AG10803 (cell line): ENCODE measurements at places on chromosomes 6 and 20.

GRCh38 chr6:118317581-118318563 is 230.2 kb upstream of the PLN start:
- peak; percentile 36 for DNase-seq

DNA sequence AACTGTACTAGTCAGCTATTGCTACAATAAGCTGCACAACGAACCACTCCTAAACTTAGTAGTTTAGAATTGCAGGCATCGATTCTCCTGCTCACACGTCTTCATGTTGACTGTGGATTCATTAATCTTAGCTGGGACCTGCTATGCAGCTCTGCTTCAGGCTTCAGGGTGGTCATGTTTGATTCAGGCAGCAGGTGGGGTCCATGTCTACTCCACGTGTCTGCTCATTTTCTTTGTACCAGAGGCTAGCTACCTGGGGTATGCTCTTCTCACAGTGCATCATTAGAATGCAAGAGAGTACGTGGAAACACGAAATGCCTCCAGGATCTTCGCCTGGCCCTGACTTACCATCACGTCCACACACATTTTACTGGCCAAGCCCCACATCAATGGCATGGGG is 64.5 kb upstream of the RIN2 start:
- DNase-seq: no peak

DNA sequence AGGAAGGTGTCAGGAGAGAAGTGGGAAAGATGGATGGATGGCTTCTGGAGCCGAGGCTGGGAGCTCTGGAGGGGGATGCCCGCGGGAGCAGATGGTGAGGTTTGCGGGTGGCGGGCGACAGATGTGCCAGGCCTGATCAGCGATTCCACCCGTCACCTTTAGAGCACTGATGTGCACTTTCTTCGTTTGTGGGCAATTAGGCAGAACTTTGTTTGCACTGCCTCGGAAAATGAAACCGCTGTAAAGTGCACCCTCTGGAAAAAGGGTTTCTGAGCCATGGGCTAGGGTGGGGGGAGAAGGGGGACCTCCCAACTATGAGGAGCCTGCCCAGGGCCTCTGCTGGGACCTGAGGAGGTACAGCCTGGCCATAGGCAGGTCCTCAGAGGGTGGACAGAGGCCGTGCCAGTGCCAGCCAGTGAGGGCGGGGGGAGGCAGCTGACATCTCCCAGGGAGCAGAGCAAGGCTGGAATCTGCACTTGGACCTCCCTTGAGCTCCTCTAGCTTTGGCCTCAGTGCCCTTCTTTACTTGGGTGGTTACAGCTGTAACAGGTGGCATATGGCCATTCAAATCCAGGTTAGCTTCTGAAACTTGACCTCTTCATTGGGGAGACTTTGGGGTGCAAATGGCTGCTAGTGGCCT is 58.7 kb downstream of the CD40 start:
- DNase-seq: no peak

DNA sequence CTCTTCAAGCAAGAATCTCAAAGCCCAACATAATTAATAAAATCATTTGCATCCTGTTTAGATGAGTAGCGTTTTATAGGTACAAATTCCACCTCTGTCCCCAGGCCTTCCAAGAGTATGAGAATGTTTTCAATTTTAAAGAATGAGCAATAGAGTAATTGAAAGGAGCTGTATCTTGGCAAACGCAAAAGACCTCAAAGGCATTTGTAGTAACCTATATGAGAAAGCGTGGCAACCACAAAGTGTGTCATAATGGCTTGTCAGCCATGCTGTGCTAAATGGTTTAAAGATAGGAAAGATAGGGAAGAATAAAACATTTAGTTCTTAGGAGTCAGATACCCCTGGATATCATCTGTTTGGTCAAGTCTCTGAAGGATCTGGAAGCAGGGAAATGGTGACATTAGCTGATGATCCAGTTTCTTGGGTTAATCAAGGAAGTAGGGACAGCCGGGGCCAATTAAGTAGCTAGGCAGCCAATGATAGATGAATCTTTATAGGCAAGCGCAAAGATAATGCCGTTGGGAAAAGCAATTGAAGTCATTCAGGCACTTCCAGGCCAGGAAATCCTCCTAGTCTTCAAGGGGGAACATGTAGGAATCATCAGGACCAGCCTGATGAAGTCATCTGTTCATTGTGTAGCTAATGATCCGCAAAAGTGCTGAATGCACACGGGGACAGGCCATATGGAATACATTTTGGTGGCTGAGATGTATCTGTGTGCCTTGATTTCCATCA is 71.5 kb upstream of the ISM1 start:
- peak; percentile 33 for DNase-seq

GRCh38 chr6:8157839-8158238 is 55.5 kb upstream of the EEF1E1 start:
- no peak for DNase-seq

GRCh38 chr20:40331807-40332560 is 357.1 kb downstream of the MAFB start:
- DNase-seq: no peak

GRCh38 chr20:62560162-62560561 is 82.1 kb upstream of the SLCO4A1 start:
- DNase-seq: no peak

GRCh38 chr20:20480126-20480525 is 112.2 kb downstream of the INSM1 start:
- no peak for DNase-seq

- no peak for DNase-seq
Measured at GRCh38 chr6:150069706-150070105, 785 bp upstream of the ULBP3 start.

DNA sequence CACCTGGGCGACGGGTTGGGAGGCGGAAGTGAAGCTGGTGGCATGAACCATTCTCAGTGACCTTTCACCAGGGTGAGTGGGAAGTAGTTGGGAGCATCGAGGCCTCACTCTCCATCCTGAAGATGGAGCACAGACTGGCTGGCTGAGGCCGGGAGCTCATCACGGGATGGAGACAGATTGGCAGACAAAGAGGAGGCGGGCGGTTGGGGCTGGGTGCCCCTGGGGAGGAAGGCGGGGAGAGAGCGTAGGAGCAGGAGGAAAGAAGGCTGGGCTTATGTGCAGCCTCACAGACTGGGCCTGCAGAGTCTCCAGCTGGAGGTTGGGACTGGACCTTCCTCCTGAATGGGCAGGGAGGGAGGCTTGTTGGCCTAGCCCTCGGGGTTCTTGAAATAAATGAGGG is 44.2 kb upstream of the SCRT2 start:
- DNase-seq: no peak

- peak; percentile 25 for DNase-seq
Measured at GRCh38 chr20:43507150-43508080, at the start of gene L3MBTL1. L3MBTL1 (plus strand) TSS chr20:43507697; CDS start chr20:43513504, 5,807 bp downstream.

DNA sequence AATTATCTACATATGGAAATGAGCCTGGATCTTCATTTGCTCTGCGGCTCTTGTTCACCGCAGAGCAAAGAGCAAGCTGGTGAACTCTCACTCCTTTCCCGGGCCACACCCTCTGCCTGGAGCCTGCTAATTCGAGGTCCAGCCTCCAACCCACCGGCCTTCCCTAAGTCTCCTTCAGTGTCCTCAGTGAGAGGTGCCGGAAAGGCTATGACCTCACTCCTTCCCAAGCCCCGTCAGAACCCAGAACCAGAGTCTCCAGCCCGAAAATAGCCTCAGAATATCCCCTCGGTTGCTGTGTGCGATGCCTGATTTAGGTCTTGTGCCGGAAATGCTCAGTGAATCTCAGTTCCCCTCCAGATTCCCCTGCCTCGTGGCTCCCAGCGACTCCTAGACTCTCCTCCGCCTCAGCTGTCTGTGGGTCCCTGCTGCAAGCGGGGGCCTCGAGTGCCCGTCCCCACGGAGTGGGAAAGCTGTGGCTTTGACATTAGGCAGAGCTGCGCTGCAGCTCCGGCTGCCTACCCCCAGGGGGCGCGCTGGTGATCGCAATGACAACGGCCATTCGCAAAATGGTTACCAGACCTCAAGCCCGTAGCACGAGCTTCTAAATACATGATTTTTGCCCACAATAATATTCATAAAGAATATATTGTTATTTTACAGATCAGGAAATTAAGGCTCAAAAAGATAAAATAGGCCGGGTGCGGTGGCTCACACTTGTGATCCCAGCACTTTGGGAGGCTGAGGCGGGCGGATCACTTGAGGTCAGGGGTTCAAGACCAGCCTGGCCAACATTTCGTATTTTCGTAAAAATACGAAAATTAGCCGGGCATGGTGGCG is 4.1 kb upstream of the BNIP5 start:
- DNase-seq: peak; percentile 57

DNA sequence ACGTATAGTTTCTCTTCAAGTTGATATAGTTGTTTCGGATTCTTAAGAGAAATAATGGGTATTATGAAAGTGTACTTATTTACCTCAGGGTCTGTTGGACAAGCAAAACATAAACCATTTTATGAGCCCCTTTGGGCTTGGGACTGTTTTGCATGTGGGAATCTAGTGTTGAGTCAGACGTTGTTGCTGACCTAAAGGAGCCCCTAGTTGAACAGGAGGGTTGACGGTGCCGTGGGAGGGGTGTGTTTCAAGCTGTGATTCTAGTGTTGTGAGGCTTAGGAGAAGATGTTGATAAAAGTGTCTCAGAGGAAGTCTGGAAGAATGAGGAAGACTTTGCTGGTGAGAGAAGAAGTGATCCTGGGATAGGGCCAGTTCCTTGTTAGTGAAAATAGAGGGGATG is 140.0 kb downstream of the ARID1B start:
- no peak for DNase-seq

DNA sequence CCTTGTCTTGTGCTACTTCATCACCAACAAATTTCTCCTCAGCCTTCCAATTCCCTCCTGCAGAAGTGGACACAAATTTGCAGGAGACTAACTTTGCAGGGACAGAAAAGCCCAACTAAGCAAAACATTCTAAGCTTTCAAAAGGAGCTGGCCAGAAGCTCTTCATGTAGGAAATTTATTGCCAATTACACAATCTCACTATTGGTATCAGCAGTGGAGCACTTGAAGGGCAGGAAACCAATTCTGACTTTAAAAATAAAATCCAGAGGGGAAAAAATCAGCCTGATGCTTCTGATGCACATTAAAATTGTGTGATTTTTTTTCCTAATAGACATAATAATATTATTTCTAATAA is 193.3 kb downstream of the LY86 start:
- peak; percentile 3 for DNase-seq

GRCh38 chr6:26159357-26160273 is 72.4 kb downstream of the HFE start:
- no peak for DNase-seq

DNA sequence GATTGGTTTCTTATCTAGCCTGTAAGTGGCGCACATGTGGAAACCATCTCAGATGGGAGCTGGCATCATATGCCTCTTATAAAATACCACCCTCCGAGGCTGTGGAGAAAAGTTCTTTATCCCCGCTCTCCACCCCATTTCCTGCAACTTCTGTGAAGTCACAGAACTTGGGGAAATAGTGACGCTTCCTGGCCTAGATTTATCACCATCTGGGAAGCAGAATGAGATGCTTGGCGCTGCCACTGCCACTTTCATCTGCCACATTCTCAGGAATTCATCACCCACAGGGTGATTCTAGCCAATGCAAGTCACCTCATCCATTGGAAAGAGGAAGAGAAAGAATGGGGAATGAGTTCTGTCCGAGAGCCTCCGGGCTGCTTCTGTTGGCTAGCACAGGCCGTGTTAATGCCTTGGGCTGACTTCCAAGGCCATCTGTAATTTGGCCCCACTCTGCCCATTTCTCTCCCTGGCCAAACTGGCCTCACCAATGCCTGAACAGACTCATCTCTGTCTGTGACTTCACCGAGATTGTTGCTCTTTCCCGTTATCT is 148.8 kb upstream of the SOX4 start:
- DNase-seq: no peak

- DNase-seq: no peak
Measured at GRCh38 chr20:33320006-33320405, 37.0 kb downstream of the BPIFB1 start.

DNA sequence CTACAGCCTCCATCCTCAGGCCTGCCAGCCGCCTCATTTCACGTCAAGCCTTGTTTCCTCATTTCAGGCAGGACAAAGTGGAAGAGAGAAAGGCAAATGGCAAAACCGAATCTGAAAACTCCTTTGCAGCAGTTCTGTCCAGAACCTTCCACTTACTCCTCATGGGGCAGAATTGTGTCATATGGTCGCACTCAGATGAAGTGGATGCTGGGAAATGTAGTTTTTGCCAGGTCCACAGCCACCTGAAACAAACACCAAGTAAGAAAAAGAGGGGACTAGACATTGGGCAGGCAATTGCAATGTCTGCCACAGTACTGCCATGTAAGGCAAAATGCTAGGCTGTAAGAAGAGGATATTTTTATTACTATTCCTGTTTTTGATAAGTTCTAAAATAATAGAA is 44.9 kb downstream of the ISM1 start:
- no peak for DNase-seq

- no peak for DNase-seq
Measured at GRCh38 chr20:60877071-60877857, 374.8 kb upstream of the CDH4 start.

DNA sequence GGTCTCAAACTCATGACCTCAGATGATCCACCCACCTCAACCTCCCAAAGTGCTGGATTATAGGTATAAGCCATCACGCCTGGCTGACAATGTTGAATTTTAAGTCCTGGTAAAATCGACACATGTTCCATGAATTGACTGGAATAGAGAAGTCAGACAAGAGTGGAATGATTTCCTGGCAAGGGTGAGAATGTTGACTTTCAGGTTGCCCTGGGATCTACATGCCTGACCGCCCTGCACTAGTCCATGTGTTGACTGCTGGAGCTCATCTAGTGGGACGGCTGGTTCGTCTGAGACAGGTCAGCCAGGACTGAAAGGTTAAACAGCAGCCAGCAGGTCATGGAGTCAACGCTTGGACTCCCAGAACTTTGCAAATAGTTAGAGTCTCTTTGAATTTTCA is 88.8 kb downstream of the SASH1 start:
- no peak for DNase-seq
